ENCODE measurements at places on chromosomes 12 and 14.

DNA sequence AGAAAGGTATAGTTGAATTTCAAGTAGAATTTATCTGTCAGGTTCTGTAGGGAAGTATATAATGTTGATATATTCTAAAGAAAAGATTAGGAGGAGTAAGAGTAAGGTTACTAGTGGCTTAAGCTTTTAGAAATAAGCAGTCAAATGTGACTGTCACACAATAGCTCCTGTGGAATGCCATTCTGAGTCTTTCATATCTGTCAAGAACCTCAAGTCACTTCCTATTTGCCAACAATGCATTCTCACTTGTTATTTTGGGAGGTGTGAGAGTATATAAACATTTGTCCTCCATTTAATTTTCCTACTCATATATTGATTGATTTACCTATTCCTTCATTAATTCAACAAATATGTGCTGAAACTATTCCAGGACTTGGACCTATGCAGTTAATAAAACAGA, 11.7 kb downstream of the CLEC9A start:
- no peak for DNase-seq

- no peak for DNase-seq
Measured at GRCh38 chr12:28620281-28620680, 430.0 kb downstream of the CCDC91 start.

DNA sequence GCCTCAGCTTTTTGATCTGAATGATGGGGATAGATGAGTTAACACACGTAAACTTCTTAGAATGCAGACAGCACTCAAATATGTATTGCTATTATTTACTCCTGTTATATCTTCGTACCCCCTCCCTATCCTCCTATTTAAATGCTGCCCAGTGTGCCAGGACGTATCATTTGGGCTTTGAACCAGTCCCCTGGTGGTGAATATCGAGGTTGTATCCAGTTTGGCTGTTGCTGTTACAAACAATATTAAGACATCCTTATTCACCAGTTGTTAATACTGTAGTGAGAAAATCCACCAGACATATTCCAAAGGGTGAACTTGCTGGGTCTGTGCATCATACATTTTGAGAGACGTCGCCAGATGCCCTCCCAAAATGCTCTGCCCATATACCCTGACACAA, 51.5 kb upstream of the FOXN3 start:
- no peak for DNase-seq

- no peak for DNase-seq
Measured at GRCh38 chr12:89721291-89721987, 12.8 kb upstream of the ATP2B1 start.

DNA sequence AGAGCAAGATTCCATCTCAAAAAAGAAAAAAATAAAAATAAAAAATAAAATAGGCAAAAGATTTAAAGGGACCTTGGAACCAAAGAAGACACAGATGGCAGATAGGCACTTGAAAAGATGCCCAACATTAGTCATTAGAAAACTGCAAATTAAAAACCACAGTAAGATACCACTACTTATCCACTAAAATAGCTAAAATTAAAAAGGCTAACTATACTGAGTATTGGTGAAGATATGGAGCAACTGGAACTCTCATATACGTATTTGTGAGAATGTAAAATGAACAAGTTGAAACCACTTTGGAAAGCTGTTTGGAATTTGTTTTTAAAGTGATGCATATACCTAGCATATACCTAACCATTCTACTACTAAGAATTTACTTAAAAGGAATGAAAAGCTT, 22.3 kb downstream of the BLTP3B start:
- no peak for DNase-seq

GRCh38 chr14:90551733-90552464, 155.1 kb downstream of the CALM1 start:
- DNase-seq, result no peak

DNA sequence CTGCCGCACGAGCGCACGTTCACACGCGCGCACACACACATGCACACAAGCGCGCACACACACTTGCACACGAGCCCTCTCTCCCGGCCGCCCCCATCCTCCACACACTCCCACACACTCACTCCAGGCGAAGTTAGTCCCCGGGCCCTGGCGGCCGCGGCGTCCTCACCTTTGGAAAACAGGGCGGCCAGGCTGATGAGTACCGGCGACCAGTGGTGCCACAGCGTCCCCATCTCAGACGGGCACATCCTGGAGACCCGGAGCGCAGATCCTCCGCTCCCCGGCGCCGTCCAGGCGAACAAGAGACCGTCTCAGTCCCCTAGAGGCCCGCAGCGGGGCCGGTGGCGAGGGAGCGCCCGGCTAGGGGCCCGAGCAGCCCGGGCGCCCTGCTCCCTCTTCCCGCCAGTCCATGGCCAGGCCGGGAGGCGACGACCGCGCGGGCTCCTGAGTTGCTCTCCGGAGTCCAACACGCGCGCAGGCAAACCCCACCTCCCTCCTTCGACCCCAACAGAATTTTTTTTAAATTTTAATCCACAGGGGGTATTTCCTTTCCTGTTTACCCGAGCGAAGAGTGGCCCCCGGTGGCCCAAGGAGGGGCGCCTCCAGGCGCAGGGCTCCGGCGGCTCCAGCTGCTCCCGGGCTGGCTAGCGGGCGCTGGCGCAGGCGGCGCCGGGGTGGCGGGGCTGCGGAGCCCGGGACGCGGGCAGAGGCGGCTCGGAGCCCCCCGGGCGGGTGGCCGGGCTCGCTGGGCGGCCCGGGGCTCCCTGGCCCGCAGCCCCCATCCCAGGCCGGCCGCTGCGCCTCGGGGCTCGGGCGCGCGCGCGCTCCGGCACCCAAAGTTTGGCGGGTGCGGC, 506 bp downstream of the TMEM132D start:
- no peak for DNase-seq

DNA sequence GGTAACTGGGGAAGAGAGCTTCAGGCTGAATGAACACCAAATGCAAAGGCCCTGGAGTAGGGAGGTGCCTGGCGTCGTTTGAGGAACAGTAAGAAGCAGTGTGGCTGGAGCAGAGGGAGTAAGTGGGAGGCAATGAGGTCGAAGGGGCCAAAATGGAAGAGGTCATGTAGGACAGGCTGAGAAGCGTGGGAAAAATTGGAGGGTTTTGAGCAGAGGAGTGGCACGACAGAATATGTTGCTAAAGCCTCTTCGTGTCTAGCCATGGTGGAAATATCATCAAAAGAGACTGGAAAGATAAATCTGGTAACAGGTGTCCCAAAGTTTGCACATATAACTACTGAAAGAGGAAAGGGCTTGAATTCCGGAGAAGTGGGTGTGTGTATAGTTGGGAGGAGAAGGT, 1.9 kb downstream of the TRIM9 start:
- no peak for DNase-seq

GRCh38 chr12:10249690-10250455, 37.2 kb downstream of the GABARAPL1 start:
- no peak for DNase-seq

GRCh38 chr14:39576736-39577135, 144.5 kb upstream of the FBXO33 start:
- DNase-seq, result no peak

- no peak for DNase-seq
Measured at GRCh38 chr12:24950231-24950834, 1.4 kb upstream of the BCAT1 start.

GRCh38 chr12:52041695-52042123, 9.5 kb upstream of the NR4A1 start:
- DNase-seq, result peak; percentile 55

DNA sequence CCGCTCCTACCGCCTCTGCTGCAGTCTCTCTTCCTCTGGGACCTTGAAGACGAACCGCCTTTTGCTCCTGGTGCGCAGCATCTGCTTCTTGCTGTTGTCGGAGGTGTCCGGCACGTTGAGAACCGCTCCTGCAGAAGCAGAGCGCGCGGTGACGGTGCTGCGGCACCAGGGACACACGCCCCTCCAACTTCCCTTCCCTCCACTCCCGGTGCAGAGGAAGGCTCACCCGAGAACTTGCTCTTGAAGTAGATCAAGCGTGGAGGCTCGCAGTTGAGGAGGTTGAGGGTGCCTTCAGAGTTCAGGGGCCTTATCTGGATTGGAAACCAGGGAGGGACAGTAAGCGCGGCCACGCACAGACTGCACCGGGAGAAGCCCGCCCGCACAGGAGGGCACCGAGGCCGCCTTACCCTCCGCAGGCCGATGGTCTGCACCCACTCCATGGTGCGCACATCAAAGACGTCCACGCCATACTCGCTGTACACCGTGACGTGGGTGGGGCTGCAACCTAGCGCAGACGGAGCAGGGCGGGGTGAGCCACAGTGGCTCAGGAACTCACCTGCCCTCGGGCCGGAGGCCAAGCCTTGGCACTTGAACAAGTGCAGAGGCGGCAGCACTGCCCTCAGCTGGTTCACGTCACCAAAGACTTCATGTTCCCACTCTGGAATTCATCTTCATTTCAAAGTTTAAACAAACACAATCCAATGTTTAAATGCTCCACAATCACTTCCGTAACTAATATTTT, 17.5 kb downstream of the AMN start:
- DNase-seq, result peak; percentile 89

DNA sequence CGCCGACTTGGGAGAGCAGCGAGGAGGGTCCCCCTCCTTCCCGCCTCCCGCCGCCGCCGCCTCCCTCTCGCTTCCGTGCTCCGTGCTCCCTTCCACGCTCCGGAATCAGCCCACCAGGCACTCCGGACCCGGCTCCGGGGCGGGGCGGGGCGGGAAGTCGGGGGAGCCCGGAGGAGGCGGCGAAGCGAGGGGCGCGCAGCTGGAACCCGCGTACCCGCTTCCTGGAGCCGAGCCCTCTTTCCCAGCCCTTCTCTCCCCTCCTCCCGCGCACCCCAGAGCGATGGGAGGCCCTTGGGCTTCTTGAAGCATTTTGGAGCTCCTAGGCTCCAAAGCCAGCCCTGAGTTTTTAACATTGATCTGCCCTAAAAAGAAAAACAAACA, at the start of gene SYNDIG1L:
Gene SYNDIG1L, minus strand, starts transcription at position 9 of the 381 bp plus-strand sequence. CDS start 16,466 bp downstream, outside the sequence.
- no peak for DNase-seq

- no peak for DNase-seq
Measured at GRCh38 chr12:45994736-45995135, 4.4 kb upstream of the SCAF11 start.

Measured in thyroid gland (tissue), 4 donors.